ENCODE measurements at places on chromosomes 4 and X.

DNA sequence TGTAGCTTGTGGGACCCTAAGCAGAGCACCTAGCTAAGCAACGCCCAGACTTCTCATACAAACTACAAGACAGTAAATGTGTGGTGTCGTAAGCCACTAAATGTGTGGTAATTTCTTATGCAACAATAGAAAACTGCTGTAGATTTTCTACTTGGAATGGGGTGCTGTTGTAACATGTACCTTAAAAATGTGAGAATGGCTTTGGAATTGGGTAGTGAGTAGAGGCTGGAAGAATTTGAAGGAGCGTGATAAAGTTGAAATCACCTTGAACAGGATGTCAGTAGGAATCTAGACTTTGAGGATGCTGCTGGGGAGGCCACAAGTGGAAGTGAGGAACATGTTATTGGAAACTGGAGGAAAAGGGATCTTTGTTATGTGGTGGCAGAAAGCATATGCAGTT, 43.2 kb upstream of the FUNDC1 start:
- no peak for DNase-seq

DNA sequence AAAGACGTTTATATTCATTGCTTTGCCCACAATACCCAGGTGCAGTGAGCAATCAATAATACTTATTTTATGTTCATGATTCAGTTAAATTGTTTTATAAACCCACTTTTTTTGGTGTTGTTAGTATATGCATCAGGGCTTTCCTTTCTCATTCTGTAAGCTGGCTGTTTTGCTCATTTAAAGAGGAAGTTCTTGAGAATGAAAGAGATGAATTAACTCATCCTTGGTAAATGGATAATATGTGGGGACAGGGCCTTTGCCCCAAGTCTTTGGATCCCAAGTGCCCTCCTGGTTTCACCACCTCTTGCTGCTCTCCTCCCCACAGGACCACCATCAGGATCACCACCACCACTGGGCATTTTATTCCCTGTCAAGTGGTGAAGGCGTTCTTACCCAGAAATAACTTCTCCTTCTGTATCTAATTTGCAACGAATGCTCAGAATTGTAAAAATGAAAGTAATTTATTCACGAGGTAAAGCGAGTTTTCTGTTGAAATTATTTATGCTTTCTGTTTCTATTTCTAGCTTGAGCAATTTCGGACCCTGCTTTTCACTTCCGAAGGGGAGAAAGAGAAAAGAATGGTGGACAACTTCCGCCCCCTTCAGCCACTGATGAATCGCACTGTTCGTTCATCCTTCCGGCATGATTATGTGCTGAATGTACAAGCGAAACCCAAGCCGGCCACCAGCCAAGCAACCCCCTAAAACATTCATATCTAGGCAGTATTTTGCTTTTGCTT, 8.2 kb upstream of the ZRSR2 start:
- DNase-seq = no peak

- peak; percentile 62 for DNase-seq
Measured at GRCh38 chrX:40098264-40099054, 701 bp upstream of the BCOR start.

DNA sequence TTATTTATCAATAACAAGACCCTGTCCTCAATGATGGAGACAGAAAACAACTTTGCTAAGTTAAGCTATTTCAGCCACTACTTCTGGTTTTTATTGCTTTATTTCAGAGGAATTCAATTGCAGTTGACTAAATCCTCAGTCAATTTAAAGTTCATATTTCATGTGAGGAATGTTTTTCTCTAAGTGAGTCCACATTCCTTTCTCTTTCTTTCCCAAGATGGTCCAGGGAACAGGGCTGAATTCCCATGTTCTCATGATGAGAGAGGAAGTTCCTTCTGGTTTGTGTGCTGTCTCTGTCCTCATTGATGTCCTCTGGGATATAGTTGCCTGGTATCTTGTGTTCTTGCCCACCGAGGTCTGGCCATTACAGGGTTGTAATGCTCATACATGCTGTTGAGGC, 117.2 kb downstream of the SLIT2 start:
- no peak for DNase-seq

- DNase-seq = no peak
Measured at GRCh38 chrX:39582091-39582490, 515.7 kb downstream of the BCOR start.

- no peak for DNase-seq
Measured at GRCh38 chr4:176988226-176988625, 195.5 kb upstream of the VEGFC start.

DNA sequence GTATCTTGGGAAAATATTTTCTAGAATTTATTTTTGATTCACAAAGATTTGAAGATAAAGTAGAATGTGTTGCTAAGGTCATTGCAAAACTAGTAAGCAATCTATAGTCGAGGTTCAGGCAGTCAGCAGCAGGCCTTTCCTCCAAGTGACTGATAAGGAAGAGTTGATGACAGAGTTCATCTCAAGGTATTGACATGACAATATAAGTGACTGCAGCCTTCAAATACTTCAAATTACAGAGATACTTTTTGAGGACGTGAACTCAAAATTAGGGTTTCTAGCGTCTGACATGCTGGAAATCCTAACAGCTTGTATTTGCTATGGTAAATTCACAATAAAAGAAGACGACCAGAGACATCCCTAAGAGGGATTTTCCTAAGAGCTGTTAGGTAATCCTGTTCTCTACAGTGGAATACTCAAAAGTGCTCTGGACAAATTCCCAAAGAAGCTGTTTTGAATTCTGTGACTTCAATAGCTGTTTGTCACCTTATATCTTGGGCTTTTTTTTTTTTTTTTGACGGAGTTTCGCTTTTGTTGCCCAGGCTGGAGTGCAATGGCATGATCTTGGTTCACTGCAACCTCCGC, 7.4 kb downstream of the ARHGAP10 start:
- DNase-seq = no peak

GRCh38 chr4:80007745-80008149, 65.3 kb downstream of the ANTXR2 start:
- no peak for DNase-seq

DNA sequence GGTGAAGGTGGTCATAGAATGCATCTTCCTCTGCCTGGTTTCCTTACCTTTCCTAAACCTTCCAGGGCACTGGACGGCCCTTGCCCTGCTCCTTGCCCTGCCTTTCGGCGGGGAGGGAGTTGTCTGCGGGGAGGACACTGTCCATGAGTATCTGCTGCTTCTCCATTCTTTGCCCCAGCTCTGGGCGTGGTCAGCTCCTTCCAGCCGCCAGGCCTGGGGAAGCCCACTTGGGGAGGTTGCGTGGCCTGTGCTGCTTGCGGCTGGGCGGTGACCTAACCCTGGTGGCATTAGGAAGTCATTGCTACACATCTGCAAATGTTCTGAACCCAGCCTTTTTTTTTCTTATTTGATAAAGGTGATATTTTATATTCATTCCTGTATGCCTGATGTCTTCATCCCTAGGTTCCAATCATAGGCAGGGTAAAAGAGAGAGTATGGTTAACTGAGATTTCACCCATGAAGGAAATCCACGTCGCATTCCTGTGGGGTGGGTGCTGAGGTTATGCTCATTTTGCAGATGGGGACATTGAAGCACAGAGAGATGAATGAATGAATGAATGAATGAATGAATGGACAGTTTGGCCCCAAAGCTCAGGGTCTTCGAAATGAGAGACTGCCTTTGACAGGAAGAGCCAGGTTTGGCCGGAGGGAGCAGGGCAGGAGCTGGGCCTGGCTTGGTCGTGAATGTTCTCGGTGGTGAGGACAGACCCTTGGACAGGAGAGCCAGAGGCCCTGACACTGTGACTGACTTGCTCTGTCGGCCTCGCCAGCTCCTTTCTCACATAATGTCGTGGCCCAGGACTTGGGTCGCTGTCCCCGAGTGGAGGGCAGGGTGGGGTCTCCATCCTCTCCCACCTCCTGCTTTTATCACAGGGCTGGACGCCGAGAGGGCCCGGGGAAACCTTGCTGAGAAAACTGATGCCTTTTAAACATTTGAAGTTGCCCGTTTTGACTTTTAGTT, 57.8 kb upstream of the GPR78 start:
- no peak for DNase-seq

DNA sequence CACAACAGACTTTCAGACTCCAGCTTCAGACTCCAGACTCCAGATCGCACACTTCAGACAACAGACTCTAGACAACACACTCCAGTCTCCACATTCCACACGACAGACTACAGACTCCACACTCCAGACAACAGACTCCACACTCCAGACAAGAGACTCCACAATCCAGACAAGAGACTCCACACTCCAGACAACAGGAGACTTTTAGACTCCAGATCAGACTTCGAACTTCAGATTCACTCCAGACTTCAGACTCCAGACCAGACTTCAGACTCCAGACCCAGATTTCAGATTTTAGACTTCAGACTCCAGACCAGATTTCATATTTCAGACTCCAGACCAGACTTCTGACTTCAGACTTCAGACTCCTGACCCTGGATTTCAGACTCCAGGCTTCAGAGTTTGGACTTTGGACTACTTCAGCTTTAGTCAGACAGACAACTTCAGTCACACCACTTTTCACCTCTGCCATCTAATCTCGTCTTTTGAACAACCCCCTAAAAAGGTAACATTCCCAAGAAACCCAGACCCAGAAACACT, 29.0 kb upstream of the TLR2 start:
- no peak for DNase-seq

- no peak for DNase-seq
Measured at GRCh38 chr4:89835413-89835812, 1.5 kb downstream of the SNCA start.

DNA sequence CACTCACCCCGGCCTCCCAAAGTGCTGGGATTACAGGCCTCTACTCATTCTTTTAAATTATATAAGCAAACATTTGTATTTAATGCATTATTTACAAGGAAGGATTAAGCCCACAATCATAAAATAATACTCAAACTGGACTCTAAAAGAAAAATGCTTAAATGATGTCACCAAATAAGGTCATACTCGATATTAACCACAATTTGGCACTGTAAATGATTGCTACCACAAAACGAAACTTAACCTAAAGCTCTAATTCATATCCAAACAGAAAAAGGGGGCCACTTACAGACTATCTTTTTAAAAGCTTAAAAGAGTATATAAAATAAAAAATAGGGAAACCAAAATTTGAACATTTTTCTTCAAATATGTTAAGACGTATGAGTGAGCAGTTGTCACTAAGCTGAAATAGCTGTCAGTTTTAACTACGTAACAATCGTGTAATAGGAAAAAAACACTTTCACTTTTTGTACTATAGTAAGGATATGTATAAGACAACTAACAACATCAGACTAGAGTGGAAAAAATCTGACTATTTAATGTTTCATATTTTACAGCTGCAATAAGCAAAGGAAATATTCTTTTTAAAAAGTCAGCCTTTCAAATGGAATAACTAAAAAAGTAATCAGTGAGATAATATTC, 108.2 kb upstream of the GPR34 start:
- DNase-seq = no peak

- no peak for DNase-seq
Measured at GRCh38 chr4:133997436-133997835, 204.2 kb downstream of the PABPC4L start.

DNA sequence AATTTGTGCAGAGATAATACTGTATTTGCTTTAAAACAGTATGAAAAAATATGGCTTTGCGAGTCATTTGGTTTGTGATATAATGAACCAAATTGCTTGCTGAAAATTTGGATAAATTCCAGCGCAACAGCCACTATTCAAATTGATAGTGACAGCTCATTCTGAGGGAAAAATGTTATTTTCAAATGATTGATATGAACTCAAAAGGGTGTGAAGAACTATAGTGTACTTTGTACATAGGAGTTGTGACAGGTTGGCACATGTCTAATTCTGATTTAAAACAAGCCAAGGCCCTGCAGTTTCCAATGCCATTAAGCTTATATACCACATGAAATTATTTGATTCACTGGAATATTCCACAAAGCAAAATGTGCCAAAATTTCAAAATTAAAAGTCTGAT, 1628.9 kb upstream of the AGA start:
- no peak for DNase-seq

- no peak for DNase-seq
Measured at GRCh38 chr4:19531906-19532848, 719.5 kb upstream of the SLIT2 start.

GRCh38 chr4:181911420-181911819, 331.8 kb upstream of the TENM3 start:
- DNase-seq = no peak

- DNase-seq = no peak
Measured at GRCh38 chr4:7195141-7195515, 2.8 kb downstream of the SORCS2 start.

- no peak for DNase-seq
Measured at GRCh38 chr4:172584816-172585215, 583.8 kb upstream of the GALNT7 start.

DNA sequence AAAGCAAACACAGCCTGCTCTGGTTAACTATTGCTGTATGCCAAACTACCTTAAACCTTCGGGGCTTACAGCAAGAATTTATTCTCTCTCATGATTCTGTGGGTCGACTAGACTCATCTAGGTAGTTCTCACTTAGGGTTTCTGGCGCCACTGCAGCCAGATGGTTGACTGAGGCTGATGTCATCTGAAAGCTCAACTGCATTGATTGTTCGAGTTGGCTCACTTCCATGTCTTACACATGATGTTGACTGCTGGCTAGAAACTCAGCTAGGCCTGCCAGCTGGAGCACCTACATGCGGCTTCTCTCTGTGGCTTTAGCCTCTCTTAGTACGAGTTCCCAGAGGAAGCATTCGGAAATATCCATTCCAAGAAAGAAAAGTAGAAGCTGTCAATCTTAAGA, 103.2 kb downstream of the SRPX start:
- DNase-seq = no peak

Measured in activated gamma-delta T cell (primary cell).